ENCODE measurements at places on chromosomes 2 and 18. TPM values are rescaled to one million over a fixed set of nuclear protein-coding genes. Genes with fewer than 3 reads are reported as not detected.

DNA sequence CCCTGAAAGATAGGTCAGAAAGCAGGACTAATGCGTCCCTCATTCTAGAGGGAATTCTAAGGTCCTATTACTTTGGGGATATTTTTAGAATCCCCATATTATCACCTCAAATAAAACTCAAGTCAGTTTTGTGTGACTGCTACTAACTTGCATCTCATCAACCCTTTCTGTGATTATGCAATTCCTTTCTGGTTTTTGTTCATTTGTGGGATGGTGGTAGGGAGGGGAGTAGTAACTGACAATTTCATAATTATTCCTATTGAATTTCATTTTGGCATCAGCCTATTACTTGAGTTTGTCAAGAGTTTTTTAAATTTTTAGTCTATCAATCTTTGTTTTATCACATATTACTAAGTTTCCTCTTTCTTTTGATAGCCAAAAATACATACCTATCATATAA lies 28.4 kb upstream of the TANK start:
- no peak overlapping the region for H3K4me3 ChIP-seq
- DNase-seq: no peak
- no peaks in the 10 kb centered on the region for H3K27me3 ChIP-seq
- H3K36me3 ChIP-seq: no peaks in the 10 kb centered on the region
- peaks cover 25% of the 10 kb centered on the region for H3K4me1 ChIP-seq

The LRATD1 gene
- total RNA-seq: 11.4 TPM

DNA sequence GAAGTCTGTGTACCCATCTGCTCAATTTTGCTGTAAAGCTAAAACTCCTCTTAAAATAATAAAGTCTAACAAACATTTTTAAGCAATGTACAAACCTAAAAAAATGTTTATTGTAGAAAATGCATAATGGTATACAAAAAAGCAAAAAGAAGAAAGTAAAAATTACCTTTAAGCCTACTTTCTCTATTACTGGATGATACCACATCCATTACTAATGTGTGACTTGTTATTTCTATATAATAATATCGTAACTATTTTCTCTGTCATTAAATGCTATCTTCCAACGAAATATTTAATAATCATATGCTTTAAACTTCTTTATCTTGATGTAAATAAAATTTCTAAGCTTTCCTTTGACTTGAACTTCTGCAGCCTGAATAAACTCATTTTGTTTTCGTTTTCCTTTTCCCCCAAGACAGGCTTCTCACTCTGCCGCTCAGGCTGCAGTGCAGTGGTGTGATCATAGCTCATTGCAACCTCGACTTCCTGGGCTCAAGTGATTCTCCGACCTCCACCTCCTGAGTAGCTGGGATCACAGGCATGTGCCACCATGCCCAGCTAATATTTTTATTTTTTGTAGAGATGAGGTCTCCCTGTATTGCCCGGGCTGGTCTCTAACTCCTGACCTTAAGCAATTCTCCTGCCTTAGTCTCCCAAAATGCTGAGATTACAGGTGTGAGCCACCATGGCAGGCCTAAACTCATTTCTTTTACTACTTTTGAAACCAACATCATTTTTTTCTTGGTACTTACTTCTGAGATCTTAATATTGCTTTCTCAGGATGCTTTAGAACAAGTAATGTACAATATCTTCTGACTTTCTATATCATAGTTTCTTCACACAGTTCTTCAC lies 18.1 kb upstream of the DNAH7 start:
- no peaks in the 10 kb centered on the region for H3K27me3 ChIP-seq
- no peak overlapping the region for H3K4me3 ChIP-seq
- DNase-seq: no peak
- no peaks in the 10 kb centered on the region for H3K36me3 ChIP-seq
- no peaks in the 10 kb centered on the region for H3K4me1 ChIP-seq
- H3K27ac ChIP-seq: no peak overlapping the region

The DSEL gene
- 6.8 TPM for total RNA-seq

DNA sequence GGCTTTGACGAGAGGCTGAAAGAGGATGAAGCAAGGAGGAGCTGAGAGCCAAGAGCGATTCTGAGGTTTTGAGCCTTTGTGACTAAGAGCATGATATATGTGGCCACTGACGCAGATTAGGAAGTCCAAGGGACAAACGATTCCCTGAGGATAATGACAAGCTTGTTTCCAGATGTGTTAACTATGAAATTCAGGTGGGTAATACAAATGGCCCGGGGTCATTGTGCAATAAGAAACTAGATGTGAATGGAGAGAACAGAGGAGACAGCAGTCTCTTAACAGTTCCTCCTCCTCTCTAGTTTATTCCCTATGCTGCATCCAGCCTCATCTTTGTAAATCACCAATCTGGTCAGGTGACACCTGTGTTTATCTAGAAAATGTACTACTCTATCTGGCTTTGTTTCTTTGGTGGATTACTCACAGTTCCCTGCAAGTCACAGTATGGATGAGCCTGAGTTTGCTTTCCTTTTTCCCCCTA lies 84.2 kb downstream of the SOCS6 start:
- no peak for DNase-seq
- no peaks in the 10 kb centered on the region for H3K4me1 ChIP-seq
- H3K27me3 ChIP-seq: no peaks in the 10 kb centered on the region
- H3K4me3 ChIP-seq: no peak overlapping the region
- no peak overlapping the region for H3K27ac ChIP-seq
- no peaks in the 10 kb centered on the region for H3K36me3 ChIP-seq

GRCh38 chr2:122390406-122390805 lies 635.0 kb downstream of the TSN start:
- no peak overlapping the region for H3K27ac ChIP-seq
- H3K4me3 ChIP-seq: no peak overlapping the region
- DNase-seq: no peak
- no peaks in the 10 kb centered on the region for H3K27me3 ChIP-seq

GRCh38 chr2:142175813-142176338 lies 45.1 kb upstream of the LRP1B start:
- H3K4me1 ChIP-seq: no peaks in the 10 kb centered on the region
- no peaks in the 10 kb centered on the region for H3K27me3 ChIP-seq
- no peak overlapping the region for H3K4me3 ChIP-seq
- H3K36me3 ChIP-seq: no peaks in the 10 kb centered on the region
- H3K27ac ChIP-seq: no peak overlapping the region

- H3K4me3 ChIP-seq: no peak overlapping the region
- H3K4me1 ChIP-seq: no peaks in the 10 kb centered on the region
- H3K27me3 ChIP-seq: no peaks in the 10 kb centered on the region
- no peaks in the 10 kb centered on the region for H3K36me3 ChIP-seq
- DNase-seq: no peak
These were observed 11.1 kb downstream of the ZSCAN30 start for GRCh38 chr18:35278969-35279368.

The TUBA3E gene
- not detected for total RNA-seq

- H3K27ac ChIP-seq: no peak overlapping the region
- no peak overlapping the region for H3K4me3 ChIP-seq
- DNase-seq: no peak
- H3K36me3 ChIP-seq: no peaks in the 10 kb centered on the region
- no peaks in the 10 kb centered on the region for H3K4me1 ChIP-seq
- H3K27me3 ChIP-seq: no peaks in the 10 kb centered on the region
These were observed 15.4 kb upstream of the DSC3 start for GRCh38 chr18:31057917-31058316.

The CRYGC gene
- total RNA-seq: not detected

DNA sequence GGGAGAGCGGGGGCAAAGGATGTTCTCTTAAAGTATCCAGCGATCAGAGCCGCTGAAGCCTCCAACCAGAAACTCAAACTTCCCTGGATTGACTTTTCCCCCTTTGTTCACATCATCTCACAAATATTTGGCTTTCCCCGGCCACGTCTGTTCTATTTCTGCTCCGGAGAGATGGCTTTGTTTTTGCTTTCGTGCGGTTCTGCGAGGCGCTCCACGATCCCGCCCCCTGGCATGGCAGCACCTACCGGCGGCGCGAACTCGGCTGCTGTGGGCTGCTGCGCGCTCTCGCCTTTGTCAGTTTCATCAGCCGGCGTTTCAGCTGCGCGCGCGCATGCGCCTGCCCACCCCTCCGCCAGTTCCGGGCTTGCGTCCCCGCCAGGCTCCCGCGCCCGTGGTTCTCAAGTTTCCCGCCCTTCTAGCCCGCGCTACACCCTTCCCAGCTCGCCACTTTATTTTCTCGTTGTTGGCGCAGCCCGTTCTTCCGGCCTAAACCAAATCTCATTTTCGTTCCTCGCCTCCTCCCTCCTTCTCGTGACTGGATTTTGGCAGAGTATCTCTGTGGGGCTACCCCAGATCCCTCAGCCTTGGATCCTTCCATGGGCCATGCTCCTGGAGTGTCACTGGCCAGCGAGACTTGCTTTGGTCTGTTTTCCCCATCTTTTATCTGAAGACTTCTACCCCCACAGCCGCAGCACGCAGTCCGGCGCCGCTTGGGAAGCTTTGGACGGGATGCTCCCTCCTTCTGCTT lies 98.0 kb downstream of the INSIG2 start:
- peaks cover 10% of the 10 kb centered on the region for H3K4me1 ChIP-seq
- peak; percentile 84 for DNase-seq
- no peaks in the 10 kb centered on the region for H3K27me3 ChIP-seq
- H3K4me3 ChIP-seq: peak overlapping the region; percentile 49

DNA sequence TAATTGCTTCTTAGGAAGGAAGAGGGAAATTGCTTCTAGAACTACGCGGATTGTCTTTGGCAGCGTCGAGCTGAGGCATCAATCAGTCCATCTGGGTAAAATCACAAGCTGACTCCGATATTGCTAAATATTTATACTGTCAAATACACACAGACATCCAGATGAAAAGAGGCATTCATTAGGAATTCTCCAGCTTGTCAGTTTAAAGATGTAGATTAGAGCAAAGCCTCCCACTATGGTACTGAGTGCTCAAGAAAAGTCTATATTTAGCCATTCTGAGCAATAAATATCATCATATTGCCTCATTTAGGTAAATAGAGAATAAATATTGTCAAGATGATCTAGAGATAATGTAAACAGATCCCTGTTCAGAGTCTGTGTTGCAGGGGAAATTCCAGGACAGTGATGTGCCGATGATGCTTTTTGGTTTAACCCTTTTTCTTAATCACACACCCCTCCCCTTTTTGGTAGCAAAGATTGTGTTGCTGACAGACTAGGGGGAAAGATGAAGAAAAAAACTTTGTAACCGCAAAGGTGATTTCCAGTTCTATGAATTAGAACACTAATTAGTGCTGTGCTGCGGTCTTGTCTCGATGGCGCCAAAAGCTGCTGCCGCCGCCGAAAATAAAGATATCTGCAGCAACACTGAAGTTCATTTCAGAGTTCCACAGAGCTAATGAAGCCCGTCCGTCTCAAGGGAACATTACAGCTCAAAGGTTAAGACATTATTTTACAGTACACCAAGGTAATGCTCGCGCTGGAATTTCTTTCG lies 171.8 kb downstream of the PTGR3 start:
- no peaks in the 10 kb centered on the region for H3K4me1 ChIP-seq
- no peaks in the 10 kb centered on the region for H3K27me3 ChIP-seq
- DNase-seq: no peak
- no peak overlapping the region for H3K27ac ChIP-seq

DNA sequence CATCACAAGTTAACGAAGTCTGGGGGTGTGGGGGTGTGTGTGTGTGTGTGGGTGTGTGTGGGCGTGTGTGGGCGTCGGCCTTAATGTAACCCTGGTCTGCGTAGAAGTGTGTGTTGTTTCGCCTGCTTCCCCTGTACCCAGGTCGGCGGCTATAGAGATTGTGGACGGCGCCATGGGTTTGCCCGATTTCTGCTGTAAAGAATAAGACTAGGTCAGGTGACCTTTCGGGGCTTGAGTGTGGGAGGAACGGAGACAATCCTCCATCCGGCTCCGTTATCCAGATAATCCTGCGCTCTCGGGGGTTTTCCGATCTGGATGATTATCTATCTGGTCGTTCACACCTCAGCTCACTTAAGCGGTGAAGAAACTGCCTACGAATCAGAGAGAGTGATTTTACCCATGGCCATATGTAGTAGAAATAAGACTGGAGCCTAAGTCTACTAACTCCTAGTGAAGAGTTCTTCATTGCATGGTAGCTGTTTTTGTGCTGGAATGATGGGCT lies 543 bp downstream of the HADHB start:
- H3K4me3 ChIP-seq: peak overlapping the region; percentile 81
- no peaks in the 10 kb centered on the region for H3K27me3 ChIP-seq
- peaks cover 16% of the 10 kb centered on the region for H3K4me1 ChIP-seq
- H3K36me3 ChIP-seq: no peaks in the 10 kb centered on the region
- DNase-seq: peak; percentile 41
- H3K27ac ChIP-seq: peak overlapping the region; percentile 95

The FEV gene
- not detected for total RNA-seq

GRCh38 chr2:36277146-36277808 lies 78.3 kb upstream of the CRIM1 start:
- no peaks in the 10 kb centered on the region for H3K4me1 ChIP-seq
- H3K27me3 ChIP-seq: no peaks in the 10 kb centered on the region
- H3K27ac ChIP-seq: no peak overlapping the region
- no peak for DNase-seq
- H3K4me3 ChIP-seq: no peak overlapping the region
